8988T (cell line): ENCODE measurements at places on chromosomes 11 and 22.

GRCh38 chr11:48124880-48125279 is 91.7 kb upstream of the OR4B1 start:
- DNase-seq = no peak

DNA sequence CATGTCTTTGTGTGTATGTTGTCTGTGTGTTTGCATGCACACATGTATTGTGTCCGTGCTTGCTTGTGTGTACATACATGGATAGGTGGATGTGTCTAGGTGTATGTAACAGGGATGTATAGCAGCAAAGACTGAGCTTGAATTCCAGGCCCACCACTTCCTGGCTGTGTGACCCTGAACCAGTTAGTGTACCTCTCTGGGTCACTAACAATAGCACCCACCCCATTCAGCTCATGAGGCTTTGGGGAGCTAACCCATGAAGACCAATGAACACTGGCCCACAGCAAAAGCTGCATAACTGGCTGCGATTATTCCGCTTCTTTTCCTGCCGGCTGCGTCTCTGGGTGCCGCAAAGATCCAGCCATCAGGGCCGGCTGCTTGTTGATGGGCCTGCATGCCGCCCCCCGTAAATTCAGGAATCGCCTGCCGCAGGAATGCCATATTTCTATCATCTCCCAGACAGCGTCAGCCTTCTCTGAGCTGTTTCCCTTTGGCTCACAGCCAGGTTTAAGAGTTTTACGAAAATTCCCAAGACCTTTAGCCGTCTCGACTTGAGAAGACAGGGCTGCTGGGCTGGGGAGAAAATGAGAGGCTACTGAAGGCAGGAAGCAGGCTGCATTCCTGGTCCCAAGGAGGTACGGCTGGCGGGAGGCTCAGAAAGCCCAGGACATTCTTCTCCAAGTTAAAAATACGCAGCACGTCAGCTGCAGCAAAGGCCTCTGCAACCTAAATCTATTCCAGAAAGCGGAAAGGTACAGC is 224.6 kb downstream of the MN1 start:
- no peak for DNase-seq

DNA sequence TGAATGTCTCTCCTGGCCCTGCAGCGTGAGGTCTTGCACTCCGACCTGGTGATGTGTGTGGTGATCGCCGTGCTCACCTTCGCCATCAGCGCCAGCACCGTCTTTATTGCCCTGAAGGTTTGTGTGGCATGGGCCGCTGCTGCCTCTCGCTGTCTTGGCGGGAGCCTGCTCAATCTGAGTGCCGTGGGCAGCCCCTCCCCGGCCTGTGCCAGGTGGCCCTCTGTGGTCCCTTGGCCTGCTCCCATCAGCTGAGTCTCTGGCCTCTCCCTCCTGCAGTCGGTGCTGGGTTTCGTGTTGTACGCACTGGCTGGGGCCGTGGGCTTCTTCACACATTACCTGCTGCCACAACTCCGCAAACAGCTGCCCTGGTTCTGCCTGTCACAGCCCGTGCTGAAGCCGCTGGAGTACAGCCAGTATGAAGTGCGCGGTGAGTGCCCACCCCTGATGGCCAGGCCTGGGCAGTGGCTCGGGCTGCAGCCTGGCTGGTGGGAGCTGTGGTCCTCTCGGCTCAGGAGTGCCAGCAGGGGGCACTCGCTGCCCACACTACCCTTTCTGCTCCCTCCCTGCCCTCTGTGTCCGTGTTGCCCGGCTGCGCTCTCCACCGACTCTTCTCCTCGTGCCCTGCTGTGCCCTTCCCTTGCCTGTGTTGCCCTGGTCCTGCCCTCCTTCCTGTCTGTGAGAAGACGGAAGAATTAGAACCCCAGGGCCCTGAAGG is 10.2 kb downstream of the PCNX3 start:
- peak; percentile 97 for DNase-seq

GRCh38 chr11:114811971-114812370 is 133.6 kb downstream of the NXPE2 start:
- no peak for DNase-seq

GRCh38 chr11:33451364-33451763 is 194.2 kb downstream of the HIPK3 start:
- DNase-seq = no peak

DNA sequence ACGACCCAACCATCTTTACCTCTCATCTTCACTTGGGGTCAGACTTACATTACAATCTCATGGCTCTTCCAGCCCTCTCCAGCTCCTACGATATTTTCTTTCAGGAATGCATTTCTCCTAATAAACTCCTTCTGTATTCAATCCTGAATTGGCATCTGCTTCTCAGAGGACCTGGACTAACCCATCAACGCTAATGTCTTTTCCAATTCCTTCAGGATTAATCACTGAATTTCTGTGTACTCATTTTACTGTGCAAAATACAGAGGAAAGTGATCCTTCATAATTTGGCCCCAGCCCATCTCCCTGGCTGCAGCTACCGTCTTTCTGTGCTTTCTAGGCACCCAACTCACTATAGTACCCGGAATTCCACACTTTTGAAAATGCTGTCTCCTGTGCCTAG is 239.2 kb downstream of the METTL15 start:
- DNase-seq = no peak

- DNase-seq = no peak
Observed at GRCh38 chr22:44764974-44765373, 12.6 kb downstream of the ARHGAP8 start.

DNA sequence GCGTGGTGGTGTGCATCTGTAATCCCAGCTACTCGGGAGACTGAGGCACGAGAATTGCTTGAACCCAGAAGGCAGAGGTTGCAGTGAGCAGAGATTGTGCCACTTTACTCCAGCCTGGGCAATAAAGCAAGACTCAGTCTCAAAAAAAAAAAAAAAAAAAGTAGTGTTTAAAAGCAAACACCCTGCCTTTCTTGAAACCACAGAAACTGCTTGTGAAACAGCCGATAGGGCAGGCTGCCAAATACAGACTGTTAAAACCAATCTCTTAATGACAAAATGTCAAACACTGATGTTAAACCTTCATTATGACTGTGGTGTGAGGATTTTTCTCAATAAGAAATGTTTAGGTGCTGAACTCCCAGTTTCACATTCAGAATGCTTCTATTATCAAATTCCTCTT is 27.3 kb downstream of the MARK2 start:
- no peak for DNase-seq

GRCh38 chr11:62752994-62753735 is 795 bp downstream of the ZBTB3 start:
- no peak for DNase-seq

DNA sequence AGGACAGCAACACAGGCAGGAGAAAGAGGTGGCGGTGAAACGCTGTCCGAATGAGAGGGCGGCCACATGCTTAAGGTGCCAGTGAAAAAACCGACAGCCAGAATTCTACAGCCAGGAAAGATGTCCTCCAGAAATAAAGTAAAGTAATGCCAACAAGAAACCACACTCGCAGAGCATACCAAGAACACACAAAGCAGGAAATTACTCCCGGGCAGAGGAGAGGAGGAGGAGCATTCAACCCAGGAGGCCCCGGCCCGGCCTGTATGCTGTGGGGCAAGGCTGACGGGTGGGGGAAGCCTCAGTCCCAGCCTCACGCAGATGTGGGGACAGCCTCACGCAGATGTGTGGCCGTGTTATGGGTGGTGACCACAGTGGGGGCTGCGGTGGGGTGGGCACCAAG is 28.0 kb downstream of the CHID1 start:
- DNase-seq = no peak

DNA sequence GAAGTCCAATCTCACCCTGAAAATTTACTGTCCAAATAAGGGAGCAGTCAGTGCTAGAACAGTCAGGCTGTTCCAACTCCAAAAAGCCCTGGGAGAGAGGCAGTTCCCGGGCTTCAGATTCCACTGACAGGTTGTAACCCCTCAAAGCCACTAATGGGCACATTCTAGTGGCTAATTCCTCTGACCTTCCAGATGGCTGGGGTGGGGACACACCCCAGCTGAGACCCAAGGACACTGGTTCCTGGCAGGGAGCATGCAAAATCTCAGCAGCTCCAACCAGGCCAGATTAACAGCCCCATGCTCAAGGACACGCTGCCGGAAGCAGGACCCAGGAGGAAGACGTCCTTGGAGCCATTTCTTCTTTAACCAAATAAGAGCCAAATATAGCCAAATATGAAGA is 92.7 kb downstream of the RPL27A start:
- DNase-seq = no peak

DNA sequence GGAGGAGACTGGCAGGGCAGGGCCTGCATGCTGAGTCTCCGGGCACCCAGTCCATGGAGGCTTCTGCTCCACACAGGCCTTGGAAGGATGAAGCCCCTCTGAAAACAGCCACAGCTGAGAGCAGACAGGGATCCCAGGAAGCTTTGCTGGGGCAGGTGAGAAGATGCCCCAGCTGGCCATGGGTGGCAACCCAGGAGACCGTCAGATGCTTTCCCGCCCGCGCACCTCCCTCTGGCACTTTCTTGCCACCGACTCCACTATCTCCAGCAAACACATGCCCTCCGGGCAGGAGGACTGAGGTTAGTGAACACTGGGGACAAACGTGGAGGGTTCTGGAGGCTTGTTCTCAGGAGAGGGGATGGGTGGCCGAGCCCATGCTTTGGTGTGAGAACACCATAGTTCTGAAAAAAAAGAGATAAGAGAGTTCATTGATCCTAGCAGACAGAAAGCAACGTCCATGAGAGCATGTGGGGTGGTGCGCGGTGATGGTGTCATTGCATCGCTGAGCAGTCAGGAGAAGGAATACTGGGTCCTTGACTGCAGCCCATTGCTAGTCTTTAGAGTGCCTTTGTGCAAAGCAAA is 2.3 kb downstream of the C1QTNF6 start:
- DNase-seq = no peak

DNA sequence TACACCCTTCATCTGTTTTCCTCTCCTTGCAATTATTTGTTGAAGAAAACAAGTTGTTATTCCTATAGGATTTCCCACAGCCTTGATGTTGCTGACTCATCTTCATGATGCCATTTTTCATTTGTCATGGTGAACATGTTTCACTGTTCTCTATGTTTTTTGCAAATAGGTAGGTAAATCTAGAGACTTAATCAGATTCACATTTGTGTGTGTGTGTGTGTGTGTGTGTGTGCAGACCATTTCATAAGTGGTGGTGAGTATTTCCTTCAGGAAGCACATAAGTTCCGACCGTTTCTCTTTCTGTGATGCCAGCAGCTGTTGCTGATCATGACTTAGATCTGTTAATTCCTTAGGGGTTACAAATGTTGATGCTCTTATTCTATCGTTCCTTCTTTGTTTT is 80.3 kb upstream of the IZUMO1R start:
- DNase-seq = no peak

GRCh38 chr11:111089759-111090158 is 155.8 kb upstream of the POU2AF2 start:
- no peak for DNase-seq
